ENCODE measurements at places on chromosomes 16 and 17. TPM values are rescaled to one million over a fixed set of nuclear protein-coding genes. Genes with fewer than 3 reads are reported as not detected.

Gene VPS4A
- 41.8 TPM for total RNA-seq

Gene AIPL1
- total RNA-seq: not detected

Gene C17orf78
- total RNA-seq: not detected

Gene C17orf67
- total RNA-seq: 1.1 TPM

Gene CCL2
- 128 TPM for total RNA-seq

Gene GRAP
- under 0.01 TPM for total RNA-seq

Gene HS3ST6
- total RNA-seq: not detected

Gene CDC6
- 33.7 TPM for total RNA-seq

Gene CA4
- not detected for total RNA-seq

Gene CYBC1
- 60.4 TPM for total RNA-seq

Gene CES5A
- not detected for total RNA-seq

Gene CCL3
- not detected for total RNA-seq

Gene DNAAF8
- 0.57 TPM for total RNA-seq

Gene TAOK2
- 47.7 TPM for total RNA-seq

Gene CHST4
- total RNA-seq: not detected

Gene PRR35
- total RNA-seq: 0.14 TPM

Gene BEAN1
- 0.43 TPM for total RNA-seq

Gene KRTAP2-1
- total RNA-seq: not detected

Gene GRB7
- total RNA-seq: 0.57 TPM

Gene TLE7
- total RNA-seq: not detected

Gene SPIRE2
- 7.0 TPM for total RNA-seq

Gene IKZF3
- not detected for total RNA-seq

Gene ABCC12
- total RNA-seq: not detected

Gene TUBG2
- total RNA-seq: 14.9 TPM

Gene CDK3
- 0.66 TPM for total RNA-seq

Gene KRT20
- not detected for total RNA-seq

Gene RNF167
- total RNA-seq: 21.2 TPM

Gene SMIM5
- total RNA-seq: not detected

Gene MPO
- not detected for total RNA-seq

Gene LGALS9B
- not detected for total RNA-seq

Gene CMC2
- 81.7 TPM for total RNA-seq

Gene SEPTIN1
- total RNA-seq: not detected

Gene KCNAB3
- 1.9 TPM for total RNA-seq

Gene PITPNM3
- total RNA-seq: 0.43 TPM

Gene ZSCAN10
- total RNA-seq: not detected

Gene TMED6
- total RNA-seq: not detected

Gene HBA2
- total RNA-seq: not detected

Gene WFDC1
- 2.4 TPM for total RNA-seq

Gene KRTAP3-2
- not detected for total RNA-seq

Gene CCL18
- not detected for total RNA-seq

Gene SLC13A2
- total RNA-seq: not detected

Gene TMEM204
- total RNA-seq: 9.6 TPM

Gene HOXB1
- not detected for total RNA-seq

Gene RPL23
- 1,306 TPM for total RNA-seq

Gene SSTR5
- not detected for total RNA-seq

Gene CD300E
- not detected for total RNA-seq

Gene SOX8
- 0.14 TPM for total RNA-seq

Gene CES1
- 0.22 TPM for total RNA-seq

Gene CDRT15L2
- total RNA-seq: not detected

Gene SLC25A19
- 4.4 TPM for total RNA-seq

Gene MARVELD3
- total RNA-seq: not detected

Gene ACSM5
- total RNA-seq: not detected

Gene RND2
- 0.88 TPM for total RNA-seq

Gene ACBD4
- 7.4 TPM for total RNA-seq

Gene PFAS
- total RNA-seq: 16.4 TPM

Gene PHOSPHO1
- total RNA-seq: 0.66 TPM

Gene DHX58
- 21.2 TPM for total RNA-seq

Gene NDRG4
- total RNA-seq: 1.1 TPM

Gene DHX38
- 75.1 TPM for total RNA-seq
